H9 (cell line): ENCODE measurements at places on chromosomes 13 and 19. TPM values are rescaled to one million over a fixed set of nuclear protein-coding genes. Genes with fewer than 3 reads are reported as not detected.

Gene ADGRE3
- total RNA-seq: not detected in 2 replicates

Gene GIPC3
- 1.6 and 1.9 TPM in 2 replicates for total RNA-seq

- no peak for DNase-seq
Measured at GRCh38 chr19:38690832-38691231, 43.4 kb downstream of the ACTN4 start.

GRCh38 chr19:47321630-47322029, 10.3 kb upstream of the C5AR2 start:
- DNase-seq: no peak

GRCh38 chr13:111213964-111214726, 99.0 kb downstream of the ARHGEF7 start:
- DNase-seq: no peak

- peak; percentile 5 for DNase-seq
Measured at GRCh38 chr13:40787062-40787461, 2.3 kb upstream of the SLC25A15 start.
